HS-5 (cell line): ENCODE measurements at places on chromosomes 12 and 14.

- no peak for DNase-seq
Observed at GRCh38 chr12:11553871-11554533, 95.5 kb upstream of the ETV6 start.

GRCh38 chr14:22556021-22556989 lies 32.7 kb downstream of the DAD1 start:
- DNase-seq, result peak; percentile 58

- DNase-seq, result no peak
Observed at GRCh38 chr14:73462048-73462715, 3.8 kb upstream of the NUMB start.

GRCh38 chr14:87994974-87995373 lies 2.0 kb upstream of the GALC start:
- no peak for DNase-seq

- no peak for DNase-seq
Observed at GRCh38 chr12:32718926-32719325, 36.8 kb downstream of the YARS2 start.

GRCh38 chr12:115638733-115639647 lies 638.5 kb downstream of the MED13L start:
- DNase-seq, result no peak

DNA sequence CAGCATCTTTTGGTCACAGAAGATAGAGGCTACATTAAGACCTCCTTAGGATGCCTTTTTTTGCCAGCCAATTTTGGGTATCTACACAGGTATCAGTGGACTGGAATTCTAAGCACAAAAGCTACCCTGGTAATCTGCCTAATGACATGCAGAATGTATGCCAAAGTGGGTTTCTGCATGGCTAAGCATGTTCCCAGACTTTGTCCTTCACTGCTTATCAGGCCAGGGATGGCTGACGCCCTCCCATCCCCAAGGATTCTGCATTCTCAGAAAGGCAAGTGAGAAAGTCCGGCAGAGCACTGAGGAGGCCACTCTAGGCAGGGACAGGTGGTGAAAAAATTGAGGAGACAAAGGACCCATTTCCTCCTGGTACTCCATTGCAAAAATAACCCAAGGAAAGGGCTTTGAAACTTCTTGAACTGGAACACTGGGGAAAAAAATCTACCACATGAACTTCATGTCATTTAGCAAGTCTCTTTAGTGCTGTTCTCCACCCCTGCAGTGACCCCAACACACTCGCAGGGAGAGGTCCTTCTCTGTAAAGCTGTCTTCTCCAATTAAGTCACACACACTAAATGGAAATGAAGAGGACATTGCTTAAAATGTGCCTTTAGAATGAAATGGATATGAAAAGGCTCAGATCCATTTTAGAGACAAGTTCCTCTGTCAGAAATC lies 91.7 kb upstream of the MAX start:
- DNase-seq, result no peak

DNA sequence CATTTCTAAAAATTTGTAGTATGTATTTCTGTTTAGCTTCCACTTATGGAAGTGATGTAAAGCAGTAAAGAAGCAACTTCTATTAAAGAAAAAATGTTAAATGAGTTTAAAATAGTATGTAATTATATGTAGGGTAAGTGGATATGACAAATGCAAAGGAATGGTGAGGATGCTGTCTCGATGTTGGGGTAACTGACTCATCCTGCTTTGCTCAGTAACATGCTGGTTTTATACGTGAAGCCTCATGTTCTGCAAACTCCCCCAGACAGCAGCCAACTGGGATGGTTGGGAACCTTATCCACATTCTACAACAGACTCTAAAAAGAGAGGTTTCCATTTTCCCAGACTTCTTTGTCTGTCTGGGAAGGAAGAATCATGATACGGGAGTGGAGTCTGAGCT lies 1006.4 kb upstream of the TMEM132C start:
- peak; percentile 73 for DNase-seq

DNA sequence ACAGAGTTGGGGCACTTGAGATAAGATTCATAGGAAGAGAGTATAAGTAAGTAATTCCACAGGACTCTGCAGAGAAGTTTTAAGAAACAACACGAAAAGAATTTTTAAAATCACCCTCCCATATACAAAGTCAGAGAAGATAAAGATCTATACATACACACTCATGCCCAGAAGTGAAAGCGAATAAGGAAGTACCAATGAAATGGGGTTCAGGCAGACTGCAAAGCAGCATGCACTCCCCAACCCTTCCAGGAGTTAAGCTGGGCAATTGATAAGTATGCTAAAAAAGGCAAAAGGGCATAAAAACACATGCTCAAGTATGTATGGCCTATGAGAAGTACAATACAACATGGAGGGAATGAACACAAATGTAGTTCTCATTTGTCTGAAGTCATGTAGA lies 246.2 kb upstream of the GRIP1 start:
- no peak for DNase-seq

DNA sequence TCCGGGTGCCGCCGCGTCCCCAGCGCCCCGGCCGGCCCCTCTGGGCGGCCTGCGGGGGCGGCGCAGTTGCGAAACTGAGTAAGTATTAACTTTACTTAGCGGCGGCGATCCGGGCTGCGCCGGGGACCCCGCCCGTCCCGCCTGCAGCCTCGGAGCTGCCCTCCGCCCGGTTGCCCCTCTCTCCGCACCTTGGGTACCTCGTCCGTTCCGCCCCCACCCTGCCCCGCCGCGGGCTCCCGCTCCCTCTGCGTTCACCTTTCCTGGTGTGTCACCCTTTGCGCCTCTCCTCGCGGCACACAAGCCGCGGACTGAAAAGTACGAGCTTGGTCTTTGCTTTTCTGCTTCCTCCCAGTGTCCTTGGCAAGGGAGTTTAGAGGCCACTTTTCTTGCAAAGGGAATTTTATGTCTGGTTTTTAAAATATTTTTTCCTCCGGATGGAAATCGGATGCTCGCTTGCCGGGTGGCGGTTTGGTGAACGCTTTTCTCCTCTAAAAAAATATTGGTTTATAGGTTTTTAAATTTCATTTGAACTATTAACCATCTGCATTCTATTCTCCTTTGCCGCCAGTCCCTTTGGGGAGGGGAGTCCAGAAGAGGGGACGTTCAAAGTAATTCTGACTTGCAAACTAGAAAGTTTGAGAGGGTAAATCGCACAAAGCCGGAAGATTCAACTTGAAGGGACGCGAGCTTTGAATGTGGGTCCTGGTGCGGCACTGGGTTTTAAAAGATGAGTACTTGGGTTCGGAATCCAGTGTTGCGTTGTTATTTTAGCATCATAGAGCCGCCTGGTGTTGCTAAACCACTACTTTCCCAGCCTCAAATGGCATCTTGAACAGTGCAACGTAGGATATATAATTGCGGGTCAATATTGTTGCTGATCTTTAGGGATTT lies 834 bp downstream of the RASSF8 start:
- peak; percentile 69 for DNase-seq

DNA sequence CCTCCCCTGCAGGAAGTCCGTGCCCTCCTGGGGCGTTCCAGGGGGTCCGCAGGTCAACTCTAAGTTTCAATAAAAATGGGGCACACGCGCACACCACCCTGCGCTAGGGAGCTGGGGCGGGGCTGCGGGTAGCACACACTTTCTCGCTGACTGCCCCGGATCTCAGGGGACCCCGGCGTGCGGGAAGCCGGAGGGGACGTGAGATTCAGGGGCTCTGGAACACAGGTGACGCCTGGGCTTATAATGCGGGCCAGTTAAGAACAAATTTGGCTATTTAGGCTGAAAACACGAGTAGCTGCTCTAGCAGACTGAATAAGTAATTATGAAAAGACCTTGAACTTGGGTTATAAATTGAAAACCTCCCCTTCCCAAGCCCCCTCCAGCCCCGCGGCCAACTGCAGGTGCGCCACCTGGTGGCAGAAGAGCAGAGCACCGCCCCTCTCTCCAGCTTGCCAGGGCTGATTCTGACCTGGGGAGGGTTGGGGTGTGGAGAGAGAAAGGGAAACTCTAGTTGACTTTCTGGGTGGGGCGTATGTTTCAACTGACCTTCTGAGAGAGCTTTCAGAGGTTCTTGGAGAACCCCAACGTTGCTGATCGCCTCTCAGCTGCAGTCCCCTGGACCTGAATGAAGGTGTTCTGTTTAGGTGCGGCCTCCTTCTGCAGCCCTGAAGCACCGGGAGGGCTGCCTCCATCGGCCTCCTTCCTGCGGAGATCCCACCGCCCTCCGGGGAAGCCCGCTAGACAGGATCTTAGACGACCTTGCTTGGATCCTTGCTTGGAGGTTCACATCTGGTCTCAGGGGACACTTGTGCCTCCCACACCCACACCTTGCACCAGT lies 118.4 kb upstream of the EVL start:
- no peak for DNase-seq

GRCh38 chr12:52980650-52981423 lies 25.4 kb upstream of the EIF4B start:
- peak; percentile 85 for DNase-seq

GRCh38 chr14:53628732-53629430 lies 327.7 kb downstream of the BMP4 start:
- no peak for DNase-seq

GRCh38 chr12:60930151-60930550 lies 1330.1 kb upstream of the USP15 start:
- DNase-seq, result no peak

GRCh38 chr14:55832974-55833373 lies 253.0 kb downstream of the KTN1 start:
- DNase-seq, result no peak

DNA sequence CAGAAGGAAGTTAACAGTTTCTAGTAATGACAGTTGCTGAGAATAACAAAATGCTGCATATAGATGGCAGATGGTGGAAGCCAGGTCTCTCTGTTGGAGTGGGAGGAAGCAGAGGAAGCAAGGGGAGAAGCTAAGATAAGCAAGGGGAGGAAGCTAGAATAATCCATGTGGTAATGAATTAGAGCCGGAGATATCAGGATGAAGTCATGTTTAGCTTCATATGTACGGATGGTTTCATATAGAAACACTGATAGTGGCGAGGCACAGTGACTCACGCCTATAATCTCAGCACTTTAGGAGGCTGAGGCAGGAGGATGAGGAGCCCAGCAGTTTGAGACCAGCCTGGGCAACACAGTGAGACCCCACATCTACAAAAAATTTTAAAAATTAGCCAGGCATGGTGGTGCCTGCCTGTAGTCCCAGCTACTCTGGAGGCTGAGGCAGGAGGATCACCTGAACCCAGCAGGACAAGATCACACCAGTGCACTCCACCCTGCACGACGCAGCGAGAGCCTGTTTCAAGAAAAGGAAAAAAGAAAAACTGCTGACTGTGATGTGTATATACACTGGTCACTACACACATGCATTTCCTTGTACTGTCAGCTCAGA lies 49.2 kb downstream of the ANAPC7 start:
- no peak for DNase-seq

GRCh38 chr14:24194186-24194872 lies 912 bp downstream of the TM9SF1 start:
- no peak for DNase-seq

GRCh38 chr14:44463356-44464004 lies 43.6 kb downstream of the FSCB start:
- DNase-seq, result no peak

DNA sequence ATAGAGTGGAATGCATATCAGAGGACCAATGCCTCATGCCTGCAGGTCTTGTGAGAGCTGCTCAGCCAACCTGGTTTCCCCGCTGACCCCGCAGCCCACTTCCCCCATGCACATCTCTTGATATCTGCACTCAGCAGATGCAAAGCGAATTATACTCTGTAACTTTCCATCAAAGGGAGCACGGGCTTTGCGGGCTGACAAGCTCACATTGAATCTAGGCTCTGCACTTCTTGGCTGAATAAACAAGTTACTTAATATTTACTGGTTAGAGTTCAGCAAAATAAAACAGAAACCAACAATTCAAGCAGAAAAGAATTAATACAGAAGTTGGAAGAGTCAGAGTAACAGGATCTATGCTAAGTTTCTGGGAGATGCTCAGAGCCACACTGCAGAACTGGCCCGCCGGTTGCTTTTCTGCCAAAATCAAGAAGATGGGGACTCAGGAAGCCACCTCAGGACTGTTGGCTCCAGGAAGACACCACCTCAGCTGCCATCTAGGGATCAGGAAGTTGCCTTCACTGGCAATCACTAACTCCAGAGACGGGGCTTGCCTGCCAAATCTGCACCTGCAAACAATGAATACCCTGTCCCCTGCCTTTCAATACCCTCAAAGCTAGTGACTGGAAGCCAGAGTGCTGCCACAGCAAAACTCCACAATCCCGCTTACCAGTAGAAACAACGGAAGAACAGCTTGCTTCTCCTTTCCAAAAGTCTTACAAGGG lies 46.5 kb downstream of the NR1H4 start:
- DNase-seq, result no peak

DNA sequence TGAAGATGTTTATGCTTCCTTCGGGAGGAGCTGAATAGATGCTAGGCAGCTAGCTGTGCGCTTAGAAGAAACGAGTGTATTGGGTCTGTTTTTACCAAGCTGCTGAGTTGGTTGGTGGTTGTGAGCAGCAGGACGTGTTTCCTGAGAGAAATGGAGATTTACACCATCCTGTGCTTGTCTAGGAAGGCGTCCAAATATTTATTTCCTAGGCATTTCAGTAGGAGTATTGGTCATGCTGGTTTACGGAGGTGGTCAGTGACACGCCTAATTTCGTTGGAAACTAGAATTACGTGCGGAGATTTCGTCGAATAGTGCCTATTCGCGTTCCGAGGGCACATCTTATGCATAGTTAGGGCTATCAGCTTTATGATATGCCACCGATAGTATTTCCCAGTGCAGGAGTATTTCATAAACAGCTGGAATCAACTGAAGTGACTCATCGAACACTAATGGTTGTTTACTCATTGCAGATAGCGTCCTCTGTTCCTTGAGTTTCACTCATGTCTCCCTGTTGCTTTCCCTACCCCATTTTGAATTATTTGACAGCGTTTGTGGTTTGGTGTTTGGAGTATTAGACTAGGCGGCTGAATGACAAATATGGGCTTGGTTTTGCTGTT lies 780 bp downstream of the TBC1D15 start:
- DNase-seq, result peak; percentile 76

DNA sequence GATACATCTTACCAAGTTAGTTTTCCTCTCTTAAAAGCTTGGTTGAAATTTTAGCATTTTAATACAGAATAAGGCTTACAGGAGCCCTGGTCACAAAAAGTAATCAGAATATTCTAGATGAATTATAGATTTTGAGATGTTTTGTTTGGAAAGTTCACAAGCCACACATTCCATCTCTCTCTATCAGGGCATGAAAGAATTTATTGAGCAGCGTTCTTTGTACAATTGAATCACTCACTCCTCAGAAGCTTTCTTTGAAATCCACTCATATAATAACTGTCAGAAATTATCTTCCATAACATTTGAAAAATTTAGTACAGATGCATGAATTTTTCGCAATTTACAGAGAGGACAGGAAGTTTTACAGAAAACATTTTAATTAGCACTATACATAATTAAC lies 938.6 kb upstream of the MDGA2 start:
- no peak for DNase-seq

- DNase-seq, result no peak
Observed at GRCh38 chr14:48341069-48341468, 665.7 kb upstream of the MDGA2 start.

DNA sequence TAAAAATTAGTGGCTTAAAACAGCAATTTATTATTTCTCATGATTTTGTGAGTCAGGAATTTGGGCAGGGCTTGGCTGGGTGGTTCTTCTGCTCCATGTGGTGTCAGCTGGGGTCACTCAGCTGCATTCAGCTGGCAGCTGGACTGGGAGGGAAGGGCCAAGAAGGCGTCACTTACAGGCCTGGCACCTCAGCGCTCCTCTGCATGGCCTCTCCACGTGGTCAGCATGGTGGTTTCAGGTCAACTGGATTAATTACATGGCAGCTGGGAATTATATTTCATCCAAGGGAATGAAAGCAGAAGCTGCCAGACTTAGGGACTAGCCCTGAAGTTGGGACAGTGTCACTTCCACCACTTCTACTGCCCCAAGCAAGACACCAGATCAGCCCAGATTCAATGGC lies 27.5 kb upstream of the IRF2BPL start:
- no peak for DNase-seq

GRCh38 chr14:22319526-22320361 lies 269.3 kb downstream of the DAD1 start:
- DNase-seq, result no peak
